Activated T-helper 17 cell treated with anti-CD3 and anti-CD28 coated beads, Interleukin-2, amount 50 U/mL, for 72 hours (primary cell): ENCODE measurements at places on chromosomes 4 and X. TPM values are rescaled to one million over a fixed set of nuclear protein-coding genes. Genes with fewer than 3 reads are reported as not detected.

DNA sequence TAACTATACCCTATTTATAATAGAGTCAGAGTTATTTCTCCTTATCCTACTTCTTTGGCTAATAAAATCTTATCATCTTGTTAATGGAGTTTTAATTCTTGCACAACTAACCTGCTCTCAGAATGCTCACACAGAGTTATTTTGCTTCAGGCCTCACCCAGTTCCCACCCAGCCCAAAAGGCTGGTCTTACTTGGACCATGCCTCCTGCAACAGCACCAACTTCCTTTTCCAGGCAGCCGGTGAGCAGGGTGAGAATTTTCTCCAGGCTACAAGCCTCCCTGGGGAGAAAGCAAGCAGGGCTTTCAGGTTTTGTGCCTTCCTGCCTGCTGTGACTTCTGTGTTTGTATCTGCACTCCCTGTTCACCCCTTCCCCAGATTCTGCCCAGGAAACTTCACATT lies 29.1 kb upstream of the BANK1 start:
- no peak for ATAC-seq

GRCh38 chr4:25481648-25482047 lies 104.6 kb downstream of the ANAPC4 start:
- ATAC-seq: no peak

DNA sequence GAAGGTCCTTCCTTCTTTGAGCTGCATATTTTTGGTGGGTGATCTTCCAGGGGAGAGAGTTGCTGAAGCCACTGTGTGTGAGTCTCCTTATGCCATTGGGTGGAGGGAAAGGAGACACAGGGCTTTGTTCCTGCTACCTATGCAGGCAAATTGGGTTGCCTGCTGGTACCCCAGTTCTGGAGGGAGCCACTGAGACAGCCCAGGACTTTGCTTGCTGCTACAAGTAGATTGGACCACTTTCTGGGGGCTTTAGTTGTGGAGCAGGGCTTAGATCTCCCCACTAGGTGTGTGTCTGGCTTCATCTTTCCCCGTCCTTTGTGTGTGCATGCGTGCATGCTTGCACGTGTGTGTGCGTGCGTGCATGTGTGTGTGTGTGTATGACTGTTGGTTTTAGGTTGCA lies 10.0 kb downstream of the CITED1 start:
- no peak for ATAC-seq

DNA sequence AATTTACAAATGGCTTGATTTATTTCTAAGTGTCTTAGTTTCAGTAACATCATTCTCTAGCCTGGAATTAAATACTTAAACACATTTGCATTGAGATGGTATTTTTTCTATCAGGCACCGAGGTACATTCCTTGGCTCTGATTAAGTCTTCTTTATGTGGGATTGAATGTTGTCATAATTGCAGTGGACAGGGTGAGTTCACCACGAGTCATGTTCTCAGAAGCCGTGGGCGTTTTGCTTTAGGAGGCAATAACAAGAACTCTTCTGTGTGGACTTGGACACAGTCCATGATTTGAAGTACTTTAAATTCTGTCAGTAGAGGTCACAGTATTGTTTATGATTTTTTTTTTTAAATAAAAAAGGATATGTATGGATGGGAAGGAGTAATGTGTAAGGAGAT lies 57.1 kb upstream of the EFHC2 start:
- ATAC-seq: peak; percentile 83

- no peak for ATAC-seq
Observed at GRCh38 chrX:10932842-10933440, 178.2 kb upstream of the HCCS start.

DNA sequence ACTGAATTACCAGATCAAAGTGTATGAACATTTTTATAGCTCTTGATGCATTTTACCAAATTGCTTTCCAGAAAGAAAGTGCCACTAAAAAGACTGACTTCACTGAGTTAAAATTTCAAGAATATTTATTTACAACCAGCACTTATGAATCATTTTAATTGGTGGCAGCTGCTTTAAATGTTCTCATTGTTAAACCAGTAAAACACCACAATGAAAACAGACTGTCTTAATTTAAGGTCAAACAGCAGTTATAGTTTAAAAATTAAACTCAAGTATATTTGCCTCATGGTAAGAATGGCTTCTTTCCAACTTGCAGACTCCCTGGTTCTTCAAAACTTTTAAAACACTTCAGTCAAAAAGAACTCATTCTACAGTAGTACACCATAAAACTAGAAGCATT lies 36.9 kb downstream of the AMMECR1 start:
- no peak for ATAC-seq

DNA sequence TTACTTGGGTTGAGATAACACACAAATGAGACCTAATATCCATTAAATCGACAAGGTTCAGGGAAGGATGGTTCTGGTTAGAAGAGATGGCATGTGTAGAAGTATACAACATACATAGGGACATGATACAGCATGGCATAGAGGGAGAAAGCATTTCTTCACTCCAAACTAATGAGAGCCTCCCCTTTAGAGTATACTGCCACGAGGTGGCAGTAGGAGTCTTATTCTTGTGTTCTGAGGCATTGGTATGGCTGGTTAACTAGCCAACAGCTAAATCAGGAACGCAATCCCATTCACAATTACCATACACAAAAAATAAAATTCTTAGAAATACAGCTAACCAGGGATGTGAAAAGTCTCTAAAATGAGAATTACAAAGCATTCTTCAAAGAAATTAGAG lies 29.1 kb upstream of the TRO start:
- peak; percentile 53 for ATAC-seq

DNA sequence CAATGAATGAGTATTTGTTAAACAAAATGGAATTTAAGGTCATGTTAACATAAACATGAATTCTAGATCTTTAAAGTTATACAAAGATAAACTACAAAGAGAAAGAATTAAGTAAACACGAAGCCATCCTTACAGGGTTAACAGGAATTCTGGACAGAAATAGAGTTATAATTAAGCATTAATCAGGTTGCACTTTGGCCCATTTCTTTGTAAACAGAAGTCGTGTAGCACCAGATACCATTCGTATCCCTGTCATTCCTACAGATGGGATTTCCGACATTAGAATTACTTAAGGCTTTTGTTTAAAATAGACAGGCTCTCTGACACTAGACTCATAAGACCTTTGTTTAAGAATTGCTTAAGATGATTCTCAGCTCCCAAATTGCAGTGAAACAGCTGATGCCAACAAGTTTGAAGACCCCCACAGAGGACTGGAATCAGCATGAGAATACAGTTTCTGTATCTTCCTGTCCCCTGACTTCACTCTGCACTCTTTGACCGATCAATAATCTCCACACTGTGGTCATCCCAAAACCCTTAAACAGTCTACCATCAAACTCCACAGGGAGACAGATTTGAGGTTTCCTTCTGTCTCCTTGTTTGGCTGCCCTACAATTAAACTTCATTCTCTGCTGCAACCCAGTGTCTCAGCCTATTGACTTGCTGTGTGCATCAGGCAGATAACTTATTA lies 22.3 kb upstream of the TMEM150C start:
- ATAC-seq: no peak

DNA sequence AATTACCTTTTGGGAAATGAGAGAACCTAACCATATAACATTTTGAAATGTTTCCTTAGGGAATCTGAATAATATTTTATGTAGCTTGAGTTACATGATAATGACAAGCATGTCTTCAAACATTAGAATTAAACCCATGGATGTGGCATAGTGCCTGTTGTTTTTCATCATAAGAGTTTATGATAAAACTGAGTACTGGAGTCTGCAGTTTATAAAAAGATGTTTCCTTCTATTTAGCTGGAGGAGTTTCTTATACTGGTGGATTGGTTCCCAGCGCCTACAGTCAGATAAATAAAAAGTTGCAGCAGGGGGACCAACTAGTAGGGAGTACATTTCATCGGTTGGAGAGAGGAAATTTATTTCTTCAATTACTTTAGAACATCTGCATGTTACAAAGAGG lies 70.1 kb upstream of the PCDH18 start:
- no peak for ATAC-seq

DNA sequence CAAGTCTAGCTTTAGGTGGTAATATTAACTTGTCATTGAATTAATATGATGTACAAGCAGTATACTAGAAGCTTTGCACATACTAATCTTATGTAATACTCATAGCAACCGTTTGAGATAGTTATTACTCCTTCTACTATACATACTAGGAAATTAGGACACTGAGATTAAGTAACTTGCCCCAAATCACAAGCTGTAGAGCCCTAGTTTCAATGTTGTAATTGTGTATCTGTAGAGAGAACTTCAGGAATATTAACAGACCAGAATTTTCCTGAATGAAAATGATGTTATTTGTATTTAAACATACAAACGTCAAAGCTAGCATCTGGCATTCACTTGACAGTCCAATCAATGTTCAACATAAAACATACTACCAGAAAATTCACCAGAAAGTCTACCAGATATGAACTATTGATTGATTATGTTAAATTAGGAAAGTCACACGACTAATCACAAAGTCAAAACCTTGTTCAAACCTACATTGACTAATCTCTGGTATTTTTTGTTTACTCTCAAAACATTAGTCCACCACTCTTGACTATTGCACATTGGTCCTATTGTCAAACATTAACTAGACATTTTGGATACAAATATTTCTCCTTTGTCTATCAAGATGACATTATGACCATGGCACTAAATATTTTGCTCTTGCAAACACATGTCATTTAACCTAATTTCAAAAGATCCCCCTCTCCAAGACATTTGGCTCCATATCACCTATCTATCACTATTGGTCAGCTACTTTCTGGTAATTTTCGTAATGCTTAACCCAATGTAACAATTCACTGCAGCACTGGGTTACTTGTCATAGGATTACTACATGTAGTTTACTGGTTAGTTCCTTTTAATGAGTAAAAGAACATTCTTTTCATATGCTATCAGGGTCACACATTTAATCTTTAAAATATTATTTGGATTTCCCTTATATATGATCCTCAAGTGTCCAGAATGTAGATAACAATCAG lies 100.7 kb downstream of the GPC3 start:
- ATAC-seq: no peak

DNA sequence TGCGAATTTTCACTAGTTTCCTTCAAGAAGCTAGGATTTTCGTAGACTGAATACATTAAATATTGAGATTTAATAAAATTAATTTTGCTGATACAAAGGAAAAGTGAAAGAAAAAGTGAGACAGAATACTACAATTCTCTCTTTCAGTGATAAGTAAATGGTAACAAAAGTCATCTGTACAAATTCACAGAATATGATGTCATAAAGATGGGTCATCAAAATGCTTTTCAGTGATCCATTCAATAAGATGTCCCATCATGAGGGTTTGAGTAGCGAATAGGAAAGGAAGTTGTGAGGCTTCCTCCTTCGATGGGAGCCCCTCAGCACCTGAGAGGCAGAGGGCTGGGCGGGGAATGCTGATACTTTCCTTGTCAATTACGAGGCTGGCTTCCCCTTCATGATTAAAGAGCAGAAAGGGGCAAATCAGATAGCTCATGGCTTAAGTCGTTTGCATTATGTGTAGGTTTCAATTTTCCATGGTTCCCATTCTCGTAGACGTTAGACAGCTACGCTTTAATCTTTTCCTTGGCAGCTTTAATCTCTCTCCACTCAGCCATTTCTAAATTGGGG lies 108.8 kb upstream of the SORBS2 start:
- ATAC-seq: no peak

DNA sequence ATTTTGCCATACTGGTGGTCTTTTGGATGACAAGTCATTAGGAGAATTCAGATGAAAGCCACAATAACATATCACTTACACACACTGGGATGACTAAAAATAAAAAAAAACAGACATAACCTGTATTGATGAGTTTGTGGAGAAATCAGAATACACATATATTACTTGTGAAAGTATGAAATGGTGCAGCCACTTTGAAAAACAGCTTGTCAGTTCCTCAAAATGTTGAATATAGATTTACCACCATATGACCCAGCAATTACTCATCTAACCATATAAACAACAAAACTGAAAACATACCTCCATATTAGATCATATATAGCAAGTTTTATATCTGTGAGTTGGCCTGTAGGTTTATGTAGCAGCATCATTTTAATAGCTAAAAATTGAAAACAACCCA lies 608.7 kb downstream of the TLL1 start:
- ATAC-seq: no peak

DNA sequence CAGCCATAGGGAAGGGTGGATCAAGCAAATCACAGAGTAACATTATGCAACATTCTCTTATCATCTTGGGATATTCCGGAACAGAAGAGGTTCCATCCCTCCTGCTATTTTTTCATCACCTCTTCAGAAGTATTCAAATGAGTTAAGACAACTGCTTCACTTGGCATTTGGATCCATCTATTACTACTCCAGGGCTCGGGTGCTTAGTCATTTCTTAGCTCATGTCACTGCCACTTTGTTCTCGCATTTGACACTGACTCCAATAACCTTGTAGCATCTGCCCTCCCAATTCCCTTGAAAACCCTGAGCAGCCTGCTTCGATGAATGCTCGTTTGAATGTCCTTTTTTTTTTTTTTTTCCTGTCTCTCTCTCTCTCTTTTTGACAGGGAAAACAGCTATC lies 114.9 kb downstream of the PPARGC1A start:
- no peak for ATAC-seq

- ATAC-seq: no peak
Observed at GRCh38 chr4:1592068-1592708, 91.9 kb downstream of the FAM53A start.

DNA sequence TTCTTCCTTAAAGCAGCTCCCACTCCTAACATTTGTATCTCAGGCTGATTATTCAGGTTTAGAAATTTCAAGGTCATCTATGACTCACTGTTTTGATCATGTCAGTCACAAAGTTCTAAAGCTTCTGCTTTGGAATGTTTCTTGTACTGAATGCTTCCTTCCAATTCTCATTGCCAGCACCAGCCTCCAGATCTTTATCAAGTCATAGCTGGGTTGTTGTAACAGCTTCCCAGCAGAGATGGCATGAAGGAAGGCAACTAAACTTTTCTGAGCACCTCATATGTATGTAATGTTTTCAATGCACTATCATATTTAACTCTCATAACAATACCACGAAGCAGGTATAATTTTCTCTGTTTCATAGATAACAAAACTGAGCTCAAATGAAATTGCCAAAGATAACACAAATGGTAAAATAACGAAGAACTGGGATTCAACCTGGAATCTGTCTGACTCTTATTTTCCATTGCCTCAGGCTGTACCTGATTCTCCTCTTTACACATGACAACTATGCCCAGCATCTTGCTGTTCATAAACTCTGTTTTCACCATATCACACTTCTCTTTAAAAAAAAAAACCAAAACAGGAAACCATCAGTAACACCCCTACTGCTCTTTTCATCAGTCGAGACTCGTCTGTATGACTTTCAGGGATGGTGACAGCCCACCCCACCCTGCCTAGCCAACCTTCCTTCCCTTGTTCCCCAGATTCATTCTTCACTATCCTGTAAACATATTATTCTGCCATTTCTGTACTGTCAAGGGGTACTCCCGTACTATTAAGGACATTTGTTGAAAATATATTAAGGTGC lies 13.4 kb downstream of the TRPC3 start:
- ATAC-seq: peak; percentile 34

The FMR1NB gene
- not detected for total RNA-seq

The XAGE1A gene
- total RNA-seq: not detected

The RLIM gene
- total RNA-seq: 39.6 TPM

The GAGE2A gene
- not detected for total RNA-seq

The KLF8 gene
- 7.3 TPM for total RNA-seq

The NKX3-2 gene
- not detected for total RNA-seq

The IDS gene
- 91.4 TPM for total RNA-seq

The DCAF12L2 gene
- total RNA-seq: not detected
